ENCODE measurements at places on chromosomes 4 and X.

DNA sequence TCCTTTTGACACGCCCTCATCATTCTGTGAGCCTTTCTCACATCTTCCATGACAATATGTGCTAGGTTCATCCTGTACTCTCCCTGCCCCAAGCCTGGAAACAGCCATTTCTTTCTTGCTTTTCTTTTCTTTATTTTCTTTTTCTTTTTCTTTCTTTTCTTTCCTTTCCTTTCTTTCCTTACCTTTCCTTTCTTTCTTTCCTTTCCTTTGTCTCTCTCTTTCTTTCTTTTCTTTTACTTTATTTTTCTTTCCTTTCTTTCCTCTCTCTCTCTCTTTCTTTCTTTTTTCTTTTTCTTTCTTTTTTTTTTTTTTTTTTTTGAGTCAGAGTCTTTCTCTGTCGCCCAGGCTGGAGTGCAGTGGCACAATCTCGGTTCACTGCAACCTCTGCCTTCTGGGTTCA lies 14.6 kb downstream of the PPP1R3F start:
- no peak for DNase-seq

DNA sequence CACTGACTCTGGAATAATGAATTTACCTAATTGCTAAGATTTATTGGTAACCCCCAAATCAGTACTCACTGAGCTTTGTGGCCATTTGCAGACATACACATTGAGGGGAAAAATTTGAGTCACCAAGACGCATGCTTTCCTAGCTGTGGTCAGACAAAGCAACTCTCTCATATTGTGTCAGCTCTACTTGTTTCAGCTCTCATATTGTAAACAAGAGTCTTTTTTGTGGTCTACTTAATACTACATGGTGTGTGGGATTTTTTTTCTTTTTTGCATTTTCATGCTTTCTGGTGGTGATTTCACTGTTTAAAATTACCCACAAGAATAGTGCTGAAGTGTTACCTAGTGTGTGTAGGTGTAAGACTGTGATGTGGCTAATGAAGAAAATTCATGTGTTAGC lies 428.2 kb upstream of the GALNT7 start:
- no peak for DNase-seq

DNA sequence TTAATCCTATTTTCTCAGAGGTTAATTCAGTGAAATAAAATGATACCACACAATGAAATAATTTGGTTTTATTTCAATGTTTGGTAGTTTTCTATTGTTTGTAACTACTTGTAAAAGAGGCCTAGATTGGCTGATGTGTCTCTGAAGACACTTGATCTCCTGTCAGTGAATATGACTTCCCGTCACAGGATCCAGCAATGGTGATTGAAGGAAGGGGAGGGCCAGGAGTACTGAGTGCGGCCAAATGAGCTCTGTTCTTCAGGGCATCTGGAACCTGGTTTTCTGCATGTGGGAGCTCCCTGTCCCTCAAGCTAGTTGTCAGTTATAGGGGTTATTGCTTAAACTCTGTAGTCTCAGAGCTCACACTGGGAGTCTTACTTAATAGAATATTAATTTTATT lies 86.5 kb upstream of the OTUD4 start:
- no peak for DNase-seq

GRCh38 chrX:25534091-25534490 lies 518.3 kb upstream of the ARX start:
- DNase-seq: no peak

- no peak for DNase-seq
Observed at GRCh38 chr4:105345838-105346237, 128.0 kb downstream of the PPA2 start.

GRCh38 chr4:94452476-94453371 lies 982 bp downstream of the PDLIM5 start:
- DNase-seq: peak; percentile 72

DNA sequence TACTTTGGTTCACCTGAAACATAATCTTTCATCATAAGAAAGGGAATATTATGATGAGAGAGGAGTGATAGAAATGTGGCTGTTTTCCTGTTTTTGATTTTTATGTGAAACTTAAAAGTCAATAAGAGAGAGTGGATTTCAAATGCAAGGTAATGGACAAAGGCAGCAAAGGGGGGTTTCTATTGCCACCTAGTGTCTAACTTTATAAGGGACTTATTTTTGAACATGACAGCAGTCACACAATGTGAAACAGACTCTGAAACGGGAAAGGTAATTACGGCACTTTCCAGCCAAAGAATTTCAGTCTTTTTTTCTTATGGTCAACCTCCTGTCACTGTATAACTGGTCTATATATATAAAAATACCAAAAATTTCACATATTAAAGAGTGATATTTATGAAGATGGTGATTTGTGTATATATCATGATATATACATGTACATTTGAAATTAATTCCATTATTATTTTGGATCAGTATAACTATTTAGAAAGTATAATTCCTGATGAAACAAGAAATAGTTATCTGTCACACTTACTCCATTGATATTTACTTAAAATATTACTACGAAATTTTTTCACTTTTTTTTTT lies 127.1 kb downstream of the FBXO8 start:
- no peak for DNase-seq

DNA sequence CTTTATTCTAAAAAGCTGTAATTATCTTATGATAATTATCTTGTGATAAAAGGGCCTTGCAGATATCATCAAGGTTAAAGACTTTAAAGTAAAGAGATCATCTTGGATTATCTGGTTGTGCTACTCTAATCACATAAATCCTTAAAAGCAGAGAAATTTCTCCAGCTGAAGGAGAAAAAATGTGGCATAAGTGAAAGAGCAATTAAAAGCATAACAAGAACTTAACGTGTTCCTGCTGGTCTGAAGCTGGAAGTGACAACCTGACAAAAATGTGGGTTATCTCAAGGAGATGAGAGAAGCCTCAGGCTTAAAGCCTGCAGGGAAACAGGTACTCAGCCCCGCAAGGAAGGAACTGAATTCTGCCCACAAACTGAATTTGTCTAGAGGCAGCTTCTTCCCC lies 449.1 kb upstream of the NDST4 start:
- DNase-seq: no peak

GRCh38 chrX:125522752-125523151 lies 203.1 kb downstream of the TEX13C start:
- no peak for DNase-seq

- no peak for DNase-seq
Observed at GRCh38 chr4:151905197-151905596, 144.4 kb upstream of the GATB start.

DNA sequence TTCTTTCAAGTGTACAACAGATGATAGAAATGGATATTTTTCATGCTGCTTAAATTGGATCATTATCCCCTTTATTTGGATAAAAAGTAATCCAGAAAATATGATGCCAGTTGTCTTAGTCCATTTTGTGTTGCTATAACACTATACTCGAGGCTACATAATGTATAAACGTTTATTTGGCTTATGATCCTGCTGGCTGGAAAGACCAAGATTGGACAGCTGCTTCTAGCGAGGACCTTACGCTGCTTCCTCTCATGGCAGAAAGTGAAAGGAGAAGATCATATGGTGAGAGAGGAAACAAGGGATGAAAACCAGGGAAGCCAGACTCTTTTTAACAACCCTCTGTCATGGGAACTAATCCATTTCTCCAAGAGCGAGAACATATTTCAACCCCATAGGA lies 102.7 kb downstream of the TRAM1L1 start:
- DNase-seq: no peak

DNA sequence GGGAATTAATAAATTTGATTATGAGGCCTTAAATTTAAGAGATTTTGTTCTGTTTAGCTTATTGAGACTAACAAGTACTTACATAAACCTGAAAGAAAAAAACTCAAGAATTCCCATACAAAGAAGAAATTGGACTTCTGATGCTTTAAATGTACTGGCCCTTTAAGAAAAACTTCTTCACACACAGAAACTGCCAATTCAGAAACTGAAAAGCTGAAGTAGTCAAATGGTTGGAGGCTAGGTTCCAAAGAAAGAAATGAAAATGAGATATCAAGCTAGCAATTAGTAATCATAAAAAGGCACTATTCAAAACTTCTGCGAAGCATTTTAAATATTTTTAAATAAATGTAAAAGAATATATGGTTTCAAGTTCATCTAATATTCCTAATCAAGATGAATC lies 151.3 kb downstream of the THOC2 start:
- no peak for DNase-seq

DNA sequence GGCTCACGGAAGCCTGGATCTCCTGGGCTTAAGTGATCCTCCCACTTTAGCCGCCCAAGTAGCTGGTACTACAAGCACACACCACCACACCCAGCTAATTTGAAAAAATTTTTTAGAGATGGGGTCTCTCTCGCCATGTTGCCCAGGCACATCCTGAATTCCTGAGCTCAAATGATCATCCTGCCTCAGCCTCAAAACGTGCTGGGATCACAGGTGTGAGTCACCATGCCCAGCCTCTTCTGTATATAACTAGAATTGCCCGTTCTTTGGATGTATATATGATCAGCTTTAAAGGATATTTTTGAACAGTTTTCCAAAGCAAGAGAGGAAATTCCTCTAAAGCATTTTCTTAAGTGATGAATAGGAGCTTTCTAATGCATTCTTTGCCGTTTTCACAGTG lies 22.7 kb downstream of the ZFP42 start:
- no peak for DNase-seq

DNA sequence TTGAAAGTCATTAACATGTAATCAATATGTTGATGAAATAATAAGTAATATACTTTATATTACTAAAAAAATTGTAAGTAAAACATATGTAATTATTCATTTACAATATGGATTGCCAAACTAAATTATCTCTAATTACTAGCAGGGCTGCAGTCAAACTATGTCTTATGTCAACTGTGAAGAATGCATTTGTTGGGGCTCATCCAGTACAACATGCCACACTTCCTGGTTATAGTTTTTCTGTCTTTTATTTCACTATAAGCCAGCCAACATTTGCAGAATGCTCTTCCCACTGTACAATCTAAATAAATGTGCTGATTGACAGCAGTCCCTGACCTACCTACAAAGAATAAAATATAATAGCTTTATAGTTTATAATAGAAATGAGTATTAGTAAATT lies 975.4 kb upstream of the NDST4 start:
- no peak for DNase-seq

DNA sequence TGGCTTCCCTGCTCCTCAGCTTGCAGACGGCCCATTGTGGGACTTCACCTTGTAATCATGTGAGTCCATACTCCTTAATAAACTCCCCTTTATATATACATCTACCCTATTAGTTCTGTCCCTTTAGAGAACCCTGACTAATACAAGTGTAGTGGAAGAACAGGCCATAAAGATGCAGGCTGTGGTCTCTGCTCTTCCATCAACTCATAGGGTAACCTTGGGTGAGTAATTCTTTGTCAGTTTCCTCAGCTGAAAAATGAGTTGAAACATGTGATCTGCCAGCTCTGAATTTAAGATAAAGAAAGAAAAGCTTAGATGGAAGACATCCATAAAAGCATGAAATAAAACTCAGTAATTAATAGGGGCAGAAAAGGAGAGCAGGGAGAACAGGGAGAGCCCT lies 103.6 kb downstream of the ENOX2 start:
- no peak for DNase-seq

GRCh38 chr4:13617801-13618200 lies 9.7 kb downstream of the BOD1L1 start:
- DNase-seq: no peak

- peak; percentile 48 for DNase-seq
Observed at GRCh38 chr4:24912252-24913118, at the start of gene CCDC149. TSS of gene CCDC149 (minus strand) at chr4:24913042. CDS start at chr4:24912864, 178 bp downstream.

DNA sequence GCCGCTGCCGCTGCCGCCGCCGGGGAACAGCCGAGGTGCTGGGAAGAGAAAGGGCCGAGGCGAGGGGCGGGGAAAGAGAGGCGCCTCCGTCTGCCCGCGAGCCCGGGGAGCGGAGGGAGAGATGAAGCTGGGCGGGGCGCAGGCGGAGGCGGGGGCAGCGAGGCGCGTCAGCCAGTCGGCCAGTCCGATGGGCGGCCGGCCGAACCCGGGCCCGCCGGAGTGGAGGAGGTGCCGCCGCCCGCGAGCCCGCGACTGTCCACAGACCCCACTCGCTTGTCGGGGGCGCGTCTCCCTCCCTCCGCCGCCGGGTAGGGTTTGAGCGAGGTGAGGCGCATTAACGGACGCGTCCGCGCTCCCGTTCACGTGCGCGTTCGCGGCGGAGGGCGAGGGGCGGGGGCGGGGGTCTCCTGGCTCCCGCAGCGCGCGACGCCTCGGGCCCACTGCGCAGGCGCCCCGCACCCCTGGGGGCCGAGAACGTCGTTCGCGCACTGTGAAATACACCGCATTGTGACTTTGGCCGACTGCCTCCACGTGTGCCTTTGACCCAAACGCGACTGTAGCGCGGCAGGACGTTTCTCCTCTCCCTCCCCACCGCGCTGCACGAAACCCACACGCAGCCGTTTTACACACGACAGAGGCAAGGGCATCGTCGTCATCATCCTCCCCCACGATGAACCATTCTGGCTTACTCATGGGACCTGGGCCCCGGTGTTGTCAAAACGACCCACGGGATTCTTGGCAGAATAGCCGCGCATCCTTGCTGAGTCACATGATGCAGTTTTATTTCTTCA lies at the start of gene NUDT11:
TSS of gene NUDT11 (minus strand) at position 92 of the 791 bp plus-strand sequence. CDS start 148 bp downstream, outside the sequence.
- peak; percentile 73 for DNase-seq

- DNase-seq: no peak
Observed at GRCh38 chrX:125954236-125954635, 211.9 kb downstream of the DCAF12L2 start.

- DNase-seq: no peak
Observed at GRCh38 chr4:183670251-183670650, 11.2 kb downstream of the TRAPPC11 start.

DNA sequence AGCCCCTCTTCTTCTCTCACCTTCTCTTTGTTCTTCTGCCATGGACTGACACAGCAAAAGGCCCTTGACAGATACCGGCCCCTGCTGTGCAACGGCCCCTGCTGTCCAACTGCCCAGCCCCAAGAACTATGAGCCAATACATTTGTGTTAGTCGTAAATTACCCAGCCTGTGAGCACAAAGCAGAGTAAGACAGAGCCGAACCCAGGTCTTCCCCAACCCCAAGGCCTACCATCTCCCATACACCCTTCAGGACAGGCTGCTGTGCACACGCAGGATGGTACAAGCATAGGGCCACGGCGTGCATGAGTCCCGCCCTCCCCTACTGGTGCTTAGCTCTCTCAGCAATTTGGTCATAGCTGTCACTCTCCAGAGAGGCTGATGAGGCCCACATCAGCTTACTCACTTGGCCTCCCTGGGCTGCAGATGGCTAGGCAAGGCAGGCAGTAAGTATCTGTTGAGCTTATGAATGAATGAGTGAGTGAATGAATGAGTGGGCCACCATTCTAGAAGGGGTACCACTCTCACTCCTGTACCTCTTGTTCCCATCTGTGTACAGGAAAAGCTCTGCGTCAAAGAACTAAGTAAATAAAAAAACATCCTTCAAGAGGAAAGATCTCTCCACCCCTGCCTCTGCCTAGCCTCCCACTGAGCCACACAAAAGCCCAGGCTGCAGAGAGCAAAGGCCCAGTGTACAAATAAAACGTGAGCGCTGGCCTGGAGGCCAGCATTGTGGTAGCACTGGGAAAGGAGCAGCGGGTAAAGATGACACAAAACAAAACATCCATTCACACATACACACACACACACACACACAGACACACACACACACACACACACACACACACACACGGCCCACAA lies 13.9 kb downstream of the WDR1 start:
- no peak for DNase-seq

Data from SJSA1 (cell line).